Coronary artery (tissue), 2 donors: ENCODE measurements at places on chromosomes 2 and 18.

GRCh38 chr2:78260861-78261260 lies 738.7 kb upstream of the LRRTM4 start:
- DNase-seq: no peak

- no peak for DNase-seq
These were observed 72.1 kb downstream of the CAMKMT start for GRCh38 chr2:44433895-44434294.

DNA sequence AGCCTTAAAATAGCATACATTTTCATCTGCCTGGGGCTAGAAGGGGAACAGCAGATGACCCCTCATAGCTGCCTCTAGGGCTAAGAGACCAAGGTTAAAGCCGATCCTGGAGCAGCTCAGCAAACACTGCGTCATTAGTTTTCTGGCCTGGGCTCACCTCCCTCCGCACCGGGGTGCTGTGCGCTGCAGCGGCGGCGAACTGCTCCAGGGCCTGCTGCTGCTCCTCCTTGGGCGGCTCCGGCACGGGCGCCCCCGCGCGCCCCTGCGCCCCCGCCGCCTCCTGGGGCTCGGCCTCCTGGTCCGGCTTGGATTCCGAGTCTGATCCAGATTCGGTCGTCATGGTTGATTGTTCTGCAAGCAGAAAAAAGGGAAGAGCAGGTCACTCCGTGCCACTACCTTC lies 55.0 kb downstream of the EPB41L3 start:
- no peak for DNase-seq

DNA sequence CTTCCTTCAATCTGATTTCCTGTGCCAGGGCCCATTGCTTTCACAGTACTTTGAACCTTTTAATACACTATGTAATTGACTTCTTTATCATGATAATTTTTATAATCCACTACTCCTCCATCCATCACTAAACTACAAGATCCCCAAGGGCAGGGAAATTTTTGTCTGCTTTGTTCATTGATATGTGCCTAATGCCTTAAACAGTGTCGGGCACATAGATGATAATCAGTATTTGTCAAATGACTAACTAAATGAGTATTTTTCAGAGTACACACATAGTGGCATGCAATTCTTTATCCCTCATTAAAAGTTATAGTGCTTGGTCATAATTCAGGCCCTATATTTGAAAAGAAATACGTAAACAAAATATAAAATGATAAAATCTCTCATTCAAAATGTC lies 5.3 kb upstream of the STAMBP start:
- no peak for DNase-seq
